ENCODE measurements at places on chromosomes 4 and X. TPM values are rescaled to one million over a fixed set of nuclear protein-coding genes. Genes with fewer than 3 reads are reported as not detected.

FRMD7 gene
- total RNA-seq = not detected

GAGE12E gene
- not detected for total RNA-seq

TRIM60 gene
- not detected for total RNA-seq

SFRP2 gene
- 1.6 TPM for total RNA-seq

CSAG3 gene
- not detected for total RNA-seq

PABPC5 gene
- 5.0 TPM for total RNA-seq

SH3TC1 gene
- 42.2 TPM for total RNA-seq

PFKFB1 gene
- total RNA-seq = 0.68 TPM

DCHS2 gene
- not detected for total RNA-seq

SLC10A4 gene
- total RNA-seq = 0.15 TPM

TMSB15C gene
- 0.61 TPM for total RNA-seq

CFAP299 gene
- not detected for total RNA-seq

SSX3 gene
- total RNA-seq = not detected

DNA sequence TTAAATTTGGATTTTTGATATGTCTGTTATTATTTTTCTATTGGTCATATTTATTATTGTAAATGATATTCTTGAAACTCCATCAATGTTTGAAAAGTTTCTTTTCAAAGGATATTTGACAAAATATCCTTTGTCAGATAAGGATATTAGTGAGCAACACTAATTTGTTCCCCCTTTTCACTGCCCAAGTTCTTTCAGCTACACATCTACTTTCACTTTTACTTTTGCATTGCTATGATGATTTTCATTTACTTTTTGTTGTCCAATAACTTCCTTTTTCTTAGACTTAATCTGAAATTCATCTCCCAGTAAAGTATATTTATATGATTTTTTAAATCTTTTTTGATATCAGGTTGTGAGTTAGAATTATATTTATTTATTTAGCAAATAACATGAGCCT is 542.3 kb upstream of the ADGRL3 start:
- DNase-seq = no peak

- DNase-seq = no peak
These were observed 166.1 kb downstream of the LRBA start for GRCh38 chr4:150849016-150849415.

DNA sequence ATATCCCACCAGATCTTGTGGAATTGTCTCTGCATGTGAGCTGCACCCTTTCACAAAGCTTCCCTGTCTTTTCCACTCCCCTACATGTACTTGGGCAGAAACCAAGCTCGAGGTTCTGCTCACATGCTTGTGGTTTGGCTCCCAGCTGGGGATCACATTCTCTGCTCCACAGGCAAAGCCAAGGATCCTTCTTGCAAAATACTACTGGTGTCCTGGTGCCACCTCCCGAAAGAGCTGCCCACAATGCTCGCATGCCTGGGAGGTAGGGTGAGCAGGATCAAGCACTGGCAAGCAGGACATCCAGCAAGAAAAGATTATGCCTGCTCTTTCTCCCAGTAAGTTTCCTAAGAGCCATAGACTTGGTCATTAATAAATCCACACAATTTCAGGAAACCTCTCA is 45.1 kb upstream of the PPARGC1A start:
- DNase-seq = peak; percentile 83

GRCh38 chr4:14478504-14478903 is 523.8 kb upstream of the CPEB2 start:
- DNase-seq = no peak

DNA sequence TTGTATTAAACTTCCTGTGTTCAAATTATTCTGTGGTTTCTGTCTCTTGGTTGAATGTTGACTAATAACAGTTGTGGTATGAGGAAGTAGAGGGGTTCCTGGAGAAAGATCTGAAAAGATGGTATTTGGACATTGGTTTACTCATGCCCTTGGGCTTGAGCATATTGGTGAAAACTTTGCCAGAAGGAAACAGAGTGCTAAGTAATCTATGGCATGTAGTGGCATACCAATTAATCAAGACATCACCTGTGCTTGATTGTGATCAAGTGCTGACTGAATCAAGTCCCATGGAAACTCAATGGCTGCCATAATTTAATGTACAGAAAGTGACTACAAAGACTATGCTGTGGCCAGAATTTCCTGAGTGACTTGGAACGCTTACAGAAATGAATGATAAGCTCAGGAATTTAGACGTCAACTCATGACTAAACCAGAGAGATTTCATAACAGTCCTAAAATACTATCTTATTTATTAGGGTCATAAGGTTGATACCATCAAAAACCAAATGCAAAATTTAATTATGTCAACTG is 2062.9 kb downstream of the ARAP2 start:
- DNase-seq = no peak

DNA sequence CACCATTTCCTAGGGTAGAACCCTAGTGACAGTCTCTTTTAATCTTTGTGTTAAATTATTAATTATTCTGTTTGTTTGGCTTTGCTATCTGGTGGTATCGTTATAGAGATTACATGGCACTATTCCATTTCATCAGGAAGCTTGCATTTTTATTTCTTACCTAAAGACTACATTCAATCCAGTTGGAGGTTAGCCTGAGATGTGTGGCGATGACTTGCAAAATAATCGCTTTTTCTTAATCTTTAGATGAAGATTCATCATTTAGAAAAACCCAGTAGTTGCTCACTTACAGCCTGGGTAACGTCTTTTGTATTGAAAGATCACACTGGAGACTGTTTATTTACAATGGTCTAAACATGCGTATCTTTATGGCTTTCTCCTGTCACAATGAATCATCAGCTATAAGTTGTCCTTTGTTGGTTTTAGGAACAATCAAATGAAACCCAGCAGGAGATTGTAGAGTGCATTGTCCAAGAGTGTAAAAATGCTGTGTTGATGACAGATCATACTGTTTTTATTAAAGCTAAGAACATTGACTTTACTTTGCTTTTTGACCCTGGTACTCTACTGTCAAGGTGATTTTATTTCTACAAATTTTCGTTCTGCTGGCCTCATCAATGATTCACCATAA is 281.7 kb upstream of the PITX2 start:
- DNase-seq = no peak

GRCh38 chr4:8085491-8086117 is 73.0 kb downstream of the ABLIM2 start:
- DNase-seq = no peak

DNA sequence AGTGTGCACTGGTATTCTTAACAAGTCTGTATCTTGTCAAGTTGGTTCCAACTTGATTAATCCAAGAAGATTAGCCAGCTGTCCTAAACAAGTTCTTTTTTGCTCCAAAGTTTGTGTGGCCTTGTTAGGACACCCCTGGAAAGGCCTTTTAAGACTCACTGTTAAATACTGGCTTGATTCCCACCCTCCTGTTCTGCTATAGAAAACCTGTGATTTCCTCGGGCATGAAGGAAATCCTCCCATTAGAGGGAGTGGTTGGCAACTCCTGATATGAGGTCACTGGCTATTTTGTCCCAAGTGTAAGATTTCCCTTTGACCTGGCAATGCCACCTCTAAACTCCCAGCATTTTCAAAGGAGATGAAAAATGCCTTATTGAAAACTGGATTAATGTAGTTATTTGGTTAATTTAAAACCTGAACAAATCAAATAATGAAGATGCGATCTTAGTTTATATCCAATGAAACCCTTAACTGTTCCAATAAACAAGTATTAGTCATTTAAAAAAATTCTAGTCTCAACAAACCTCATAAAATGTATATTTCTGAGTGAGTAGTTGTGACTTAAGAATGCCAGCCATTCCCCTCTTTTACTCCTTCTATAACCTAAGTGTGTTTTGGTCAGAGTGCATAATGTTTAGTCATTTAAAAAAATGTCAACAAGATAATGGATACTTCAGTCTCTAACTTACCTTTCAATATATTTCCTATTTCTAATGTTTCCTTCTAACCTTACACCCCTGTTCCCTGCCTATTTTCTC is 94.4 kb downstream of the NPNT start:
- no peak for DNase-seq

DNA sequence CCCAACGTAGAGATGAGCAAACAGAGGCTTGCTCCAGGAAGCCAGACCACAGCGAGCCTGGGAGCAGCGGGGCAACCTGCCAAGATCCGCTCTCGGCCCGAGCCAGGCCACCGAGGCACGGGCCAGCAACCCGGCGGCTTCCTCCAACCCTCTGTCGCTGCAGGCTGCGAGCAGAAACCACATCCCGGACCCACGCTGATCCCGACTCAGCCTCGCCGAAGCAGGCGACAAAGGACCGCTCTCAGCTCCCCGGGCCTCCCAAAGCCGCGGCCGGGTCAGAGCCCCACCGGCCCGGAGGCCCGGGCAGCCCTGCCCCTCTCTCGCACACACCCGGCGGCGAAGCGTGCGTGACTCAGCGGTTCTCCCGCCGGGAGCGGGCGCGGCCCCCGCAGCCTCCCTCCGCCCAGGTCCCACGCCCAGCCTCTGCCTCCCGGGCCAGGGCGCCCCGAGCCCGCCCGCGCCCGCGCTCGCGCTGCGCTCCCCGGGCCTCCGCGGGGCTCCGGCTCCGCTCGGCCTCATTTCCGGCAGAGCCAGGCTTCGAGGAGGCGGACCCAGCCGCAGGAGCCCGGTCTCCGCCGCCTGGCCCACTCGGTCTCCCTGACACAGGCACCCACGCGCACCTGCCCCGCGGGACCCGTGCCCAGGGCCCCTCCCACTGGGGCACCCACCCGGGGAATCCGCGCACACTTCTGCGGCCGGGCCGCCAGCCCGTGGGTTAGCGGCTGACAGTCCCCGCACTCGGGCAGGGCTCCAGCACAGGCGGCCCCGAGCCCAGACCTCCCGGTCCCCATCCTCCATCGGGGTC is 1.7 kb downstream of the PPP2R2C start:
- DNase-seq = peak; percentile 31

DNA sequence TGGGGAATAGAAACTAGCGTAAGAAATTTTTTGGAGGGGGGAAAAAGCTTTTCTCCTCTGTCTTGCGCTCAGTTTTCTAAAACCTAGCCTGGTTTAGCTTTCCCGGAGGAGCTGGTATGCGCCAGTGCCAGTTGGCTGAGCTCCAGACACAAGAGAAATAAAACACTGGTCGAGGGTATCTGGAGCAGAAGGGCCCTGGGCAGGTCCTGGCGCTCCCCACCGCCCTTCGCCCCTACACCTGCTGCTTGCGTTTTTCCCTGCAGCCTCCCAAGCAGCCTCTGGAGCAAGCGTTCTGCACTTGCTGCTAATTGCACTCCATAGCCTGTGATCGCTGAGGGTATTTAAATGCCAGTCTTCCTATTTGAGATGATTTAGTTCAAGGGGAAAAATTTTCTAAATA is 816 bp downstream of the EREG start:
- no peak for DNase-seq

GRCh38 chr4:22203711-22204011 is 255.1 kb upstream of the KCNIP4 start:
- DNase-seq = no peak

DNA sequence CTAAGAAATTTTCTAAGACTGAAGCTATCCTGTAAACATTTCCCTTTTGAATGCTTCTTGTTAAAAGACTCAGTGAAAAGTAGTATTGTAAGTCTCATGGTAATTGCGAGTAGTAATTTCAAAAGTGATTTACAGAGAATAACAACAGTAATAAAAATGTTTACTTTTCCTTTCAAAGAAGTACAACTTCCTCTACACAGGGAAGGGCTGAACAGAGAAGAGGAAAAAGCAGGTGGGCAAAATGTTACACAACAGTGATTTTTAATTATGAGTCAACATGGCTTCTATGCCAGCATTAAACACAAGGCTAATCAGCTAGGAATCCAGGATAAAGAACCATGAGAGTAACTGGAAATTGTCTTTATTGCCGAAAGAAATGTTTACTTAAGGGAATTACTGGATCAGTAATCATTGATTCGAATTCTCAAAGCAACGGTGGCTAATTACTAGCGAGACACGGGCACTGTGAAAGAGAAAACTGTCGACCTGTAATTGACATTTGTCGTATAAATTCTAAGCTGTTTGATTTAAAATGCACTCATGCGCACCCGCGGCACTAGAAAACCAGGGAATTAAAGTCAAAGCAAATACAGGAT is 15.4 kb downstream of the UTP3 start:
- peak; percentile 45 for DNase-seq

DNA sequence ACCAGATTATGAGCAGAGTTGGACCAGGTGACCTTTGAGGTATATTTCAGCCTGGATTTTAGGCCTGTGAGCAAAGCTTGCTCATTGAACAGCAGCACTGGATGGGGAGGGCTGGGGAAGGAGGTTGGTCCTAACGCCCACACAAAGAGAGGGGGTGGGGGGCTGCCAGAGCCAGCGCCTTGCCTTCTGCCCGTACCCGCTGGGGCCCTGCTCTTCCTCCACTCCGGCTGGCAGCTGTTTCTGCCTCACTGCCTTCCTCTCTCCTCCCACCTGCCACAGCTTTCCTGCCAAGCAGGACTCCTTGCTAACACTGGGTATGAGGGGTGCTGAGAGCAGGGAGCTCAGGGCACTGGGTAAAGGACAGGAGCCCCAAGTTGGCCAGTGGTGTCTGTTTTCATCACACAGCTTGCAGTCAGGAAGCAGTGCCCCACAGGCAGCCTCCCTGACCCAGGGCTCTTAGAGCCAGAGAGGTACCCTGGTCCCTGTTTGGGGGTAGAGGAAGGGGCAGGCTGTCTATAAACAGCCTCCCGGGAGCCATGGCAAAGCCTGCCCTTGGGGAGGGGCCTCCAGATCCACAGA is 6.1 kb downstream of the NALF2 start:
- peak; percentile 3 for DNase-seq

- DNase-seq = no peak
These were observed 646 bp downstream of the ABCB7 start for GRCh38 chrX:75155447-75155826.

- DNase-seq = no peak
These were observed 19.0 kb downstream of the TMEM47 start for GRCh38 chrX:34638116-34638515.

DNA sequence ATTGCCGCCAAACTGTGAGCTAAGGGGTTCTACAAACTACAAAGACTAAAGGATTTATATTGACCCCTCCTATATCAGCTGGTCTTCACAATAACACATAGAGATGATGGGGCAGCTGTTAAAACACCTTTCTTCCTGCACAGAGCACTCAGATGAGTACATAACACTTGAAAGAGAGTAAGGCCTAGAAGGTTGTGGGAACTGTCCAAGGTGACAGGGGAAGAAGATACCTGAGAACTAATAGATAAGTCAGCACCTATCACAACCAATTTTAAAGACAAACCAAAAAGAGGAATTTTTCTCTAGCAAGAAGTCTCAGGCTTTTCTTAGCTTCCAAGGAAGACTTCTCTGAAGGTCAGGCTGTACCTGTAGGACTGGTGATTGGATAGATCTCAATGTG is 19.1 kb upstream of the CXCL6 start:
- DNase-seq = no peak

DNA sequence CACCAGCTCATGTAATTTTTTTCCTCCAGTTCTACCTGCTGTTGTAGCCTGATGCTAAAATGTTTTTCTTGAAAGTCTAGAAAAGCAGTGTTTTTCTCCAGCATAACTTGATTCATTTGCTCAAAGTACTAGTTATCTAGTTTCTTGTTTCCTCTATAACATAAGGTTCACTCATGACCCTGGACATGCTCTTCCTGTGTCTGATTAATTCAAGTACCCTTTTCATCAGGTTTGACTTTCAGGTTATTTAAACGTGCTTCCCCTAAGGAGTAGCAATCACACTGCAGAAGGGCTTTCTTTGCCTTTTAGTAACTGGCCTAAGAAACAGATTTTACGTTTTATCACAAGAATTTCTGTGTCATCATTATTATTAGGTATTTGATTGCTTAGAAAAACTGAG is 66.8 kb upstream of the EGFL6 start:
- no peak for DNase-seq

- no peak for DNase-seq
These were observed 72.0 kb upstream of the DHRSX start for GRCh38 chrX:2572740-2573139.

GRCh38 chrX:26574234-26574633 is 358.3 kb downstream of the MAGEB5 start:
- DNase-seq = no peak

GRCh38 chr4:17701138-17701839 is 80.1 kb downstream of the FAM184B start:
- DNase-seq = no peak
